ENCODE measurements at places on chromosomes 12 and 14.

DNA sequence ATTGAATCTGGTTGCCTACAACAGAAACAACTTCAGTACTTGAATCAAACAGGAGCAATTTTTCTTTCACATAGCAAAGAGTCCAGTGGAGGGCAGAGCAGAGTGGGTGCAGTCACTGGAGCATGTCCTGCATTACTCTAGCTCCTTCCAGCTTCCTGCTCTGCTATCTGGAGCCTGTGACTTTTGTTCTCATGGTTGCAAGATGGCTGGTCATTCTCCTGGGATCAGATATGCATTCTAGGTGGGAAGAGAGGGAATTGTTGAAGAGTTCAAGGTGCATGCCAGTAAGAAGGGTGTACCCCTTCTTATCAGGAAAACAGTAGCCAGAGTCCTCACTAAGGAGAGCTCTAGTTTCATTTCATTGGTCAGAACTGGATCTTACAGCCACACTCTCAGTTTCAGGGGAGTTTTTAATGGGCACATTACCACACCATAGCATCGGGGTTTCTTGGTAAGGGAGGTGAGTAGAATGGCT is 8.0 kb downstream of the IFT43 start:
- DNase-seq, result no peak

DNA sequence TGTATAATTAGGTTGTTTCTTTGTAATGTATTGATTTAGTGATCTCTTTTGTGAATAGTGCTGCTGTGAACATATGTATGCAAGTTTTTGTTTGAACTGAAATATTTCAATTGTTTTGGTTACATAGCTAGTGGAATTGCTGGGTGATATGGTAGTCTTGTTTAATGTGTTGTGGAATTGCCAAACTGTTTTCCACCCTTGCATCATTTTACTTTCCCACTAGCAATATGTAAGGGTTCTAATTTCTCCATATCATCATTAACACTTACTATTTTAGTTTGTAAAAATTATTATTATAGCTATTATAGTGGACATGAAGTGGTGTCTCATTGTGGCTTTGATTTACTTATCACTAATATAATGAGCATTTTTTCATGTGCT is 5.9 kb downstream of the G2E3 start:
- DNase-seq, result no peak

DNA sequence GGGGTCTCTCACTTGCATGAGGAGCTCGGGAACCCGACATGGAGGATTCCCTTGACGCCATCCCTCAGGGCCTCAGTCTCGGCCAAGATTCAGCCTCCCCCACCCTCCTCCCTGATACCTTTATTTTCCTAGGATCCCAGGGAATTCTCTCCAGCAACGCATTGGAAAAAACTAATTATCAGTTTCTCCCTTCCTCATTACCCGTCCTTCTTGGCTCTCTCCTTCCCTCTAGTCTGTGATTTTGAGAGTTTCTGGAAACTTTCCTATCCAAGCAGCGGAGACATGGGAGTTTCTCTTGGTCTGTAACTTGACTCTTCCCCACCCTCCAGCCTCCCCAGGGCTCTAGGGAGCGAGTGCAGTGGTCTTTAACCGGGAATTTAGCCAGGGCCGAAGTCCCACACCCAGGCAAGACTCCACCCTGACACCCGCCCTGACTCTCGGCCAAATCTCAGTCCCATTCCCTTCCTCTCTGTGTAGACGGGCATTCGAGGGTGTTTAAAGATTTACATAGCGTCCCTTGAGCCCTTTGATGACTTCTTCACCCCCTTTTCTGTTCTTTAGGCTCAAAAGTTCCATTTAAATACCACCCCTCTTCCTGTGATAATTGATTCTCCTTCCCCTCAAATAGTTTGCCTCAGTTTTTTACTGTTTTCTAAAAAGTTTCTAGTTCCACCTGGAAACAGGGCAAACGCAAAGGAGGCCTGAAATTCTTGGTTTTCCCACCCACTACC is 6.7 kb downstream of the HOXC5 start:
- DNase-seq, result no peak

DNA sequence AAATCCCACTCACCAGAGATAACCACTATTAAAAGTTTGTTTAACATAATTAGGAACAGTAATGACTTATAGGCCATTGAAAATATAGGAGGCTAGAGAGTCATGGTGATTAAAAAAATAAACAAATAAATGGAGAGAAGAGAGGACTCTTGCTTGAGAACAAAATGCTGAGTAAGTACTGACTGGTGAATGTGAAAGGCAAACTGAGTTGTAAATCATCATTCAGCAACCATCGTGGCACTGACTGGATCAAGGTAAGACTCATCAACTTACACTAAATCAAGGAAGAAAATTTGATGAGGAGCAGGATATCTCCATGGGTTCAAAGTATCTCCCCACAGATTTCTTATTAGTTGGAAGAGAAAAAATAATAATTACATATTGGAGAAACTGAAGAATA is 14.1 kb upstream of the YBX3 start:
- no peak for DNase-seq

DNA sequence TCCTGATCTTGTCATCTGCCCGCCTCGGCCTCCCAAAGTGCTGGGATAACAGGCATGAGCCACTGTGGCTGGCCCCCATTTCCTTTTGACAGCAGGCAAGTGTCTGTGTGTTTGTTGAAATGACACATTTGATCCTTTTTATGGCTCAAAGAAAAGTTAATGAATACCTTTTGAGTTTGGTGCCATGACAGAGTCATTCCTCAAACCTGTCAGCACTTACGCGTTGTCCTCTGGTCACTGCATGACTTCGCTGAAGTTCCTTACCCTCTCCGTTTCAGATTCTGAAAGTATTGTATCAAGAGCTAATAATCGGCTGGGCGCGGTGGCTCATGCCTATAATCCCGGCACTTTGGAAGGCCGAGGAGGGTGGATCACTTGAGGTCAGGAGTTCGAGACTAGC is 32.4 kb downstream of the NEMF start:
- no peak for DNase-seq

Measured in NCI-H1417 treated with DMSO at 0.1 percent for 48 hours (cell line).